ENCODE measurements at places on chromosomes 11 and 22.

DNA sequence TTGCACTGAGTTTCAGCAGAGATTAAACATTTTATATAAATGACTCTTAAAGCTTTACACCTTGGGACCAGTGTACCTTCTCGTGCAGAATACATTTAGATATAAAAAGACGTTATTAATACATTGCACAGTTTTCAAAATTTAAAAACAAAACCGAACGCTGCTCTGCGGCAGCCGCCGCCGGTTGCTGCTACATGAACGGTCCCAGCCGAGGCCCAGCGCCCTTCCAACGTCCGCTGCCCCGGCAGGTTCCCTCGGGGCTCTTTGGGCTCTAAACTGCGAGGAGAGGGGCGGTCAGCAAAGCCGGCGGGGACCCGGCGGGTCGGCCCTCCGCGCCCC is 2.0 kb downstream of the CDKN1C start:
- no peak for DNase-seq

GRCh38 chr22:27124351-27124966 is 467.1 kb downstream of the MIAT start:
- peak; percentile 97 for DNase-seq

DNA sequence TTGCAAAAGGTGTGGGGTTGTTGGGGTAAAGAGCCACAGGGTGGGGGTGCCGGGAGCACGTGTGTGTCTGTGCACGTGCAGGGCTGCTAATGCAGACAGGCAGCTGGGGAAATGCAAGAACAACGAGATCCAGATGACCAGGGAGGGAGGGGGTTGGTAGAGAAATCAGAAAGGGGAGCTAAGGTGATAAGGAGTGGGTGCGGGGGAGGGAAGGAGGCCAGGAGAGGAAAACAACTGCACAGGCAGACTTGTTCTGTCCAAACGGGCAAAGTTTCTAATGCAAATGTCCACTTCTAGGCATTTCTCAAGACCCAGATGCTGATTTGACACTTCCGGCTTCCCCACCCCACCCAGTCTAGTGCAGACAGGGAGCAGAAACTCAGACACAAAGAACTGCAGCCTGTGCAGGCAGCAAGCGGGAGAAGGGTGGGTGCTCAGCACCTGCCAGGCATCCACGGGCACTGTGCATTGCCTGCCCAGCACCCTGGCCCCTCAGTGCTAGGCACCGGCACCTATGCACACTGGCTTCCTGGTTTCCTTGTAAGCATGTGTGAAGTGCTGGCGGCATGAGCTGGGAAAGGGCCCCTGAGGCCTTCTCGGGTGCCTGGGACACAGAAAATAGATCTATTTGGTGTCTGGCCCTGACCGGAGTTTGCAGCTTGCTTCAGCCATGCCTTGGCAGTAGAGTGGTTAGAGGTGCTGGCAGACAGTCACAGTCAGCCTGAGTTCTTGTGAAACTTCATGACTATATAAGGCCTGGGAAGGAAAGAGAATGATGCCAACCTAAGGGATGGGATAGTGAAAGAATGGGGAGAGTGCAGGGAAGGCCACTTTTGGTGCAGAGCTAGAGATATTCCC is 220.1 kb upstream of the SORL1-AS1 start:
- DNase-seq = no peak

DNA sequence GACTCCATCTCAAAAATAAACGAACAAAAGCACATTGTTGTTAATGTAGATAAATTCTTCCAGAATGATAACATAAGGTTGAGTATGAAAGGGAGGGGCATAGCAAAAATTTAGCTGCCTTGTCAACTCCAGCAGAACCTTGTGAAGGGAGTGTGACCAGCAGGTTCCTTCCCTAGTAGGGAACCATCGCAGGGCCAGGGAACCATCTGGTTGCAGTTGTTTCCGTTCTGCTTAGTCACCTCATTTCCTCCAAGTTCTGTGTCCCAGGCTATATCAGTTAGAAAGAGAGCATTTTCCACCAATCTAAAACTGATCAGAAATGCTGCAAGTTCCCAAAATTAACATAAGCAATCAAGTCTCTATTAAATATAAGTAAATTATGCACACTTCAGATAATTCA is 126.7 kb upstream of the BLID start:
- no peak for DNase-seq

DNA sequence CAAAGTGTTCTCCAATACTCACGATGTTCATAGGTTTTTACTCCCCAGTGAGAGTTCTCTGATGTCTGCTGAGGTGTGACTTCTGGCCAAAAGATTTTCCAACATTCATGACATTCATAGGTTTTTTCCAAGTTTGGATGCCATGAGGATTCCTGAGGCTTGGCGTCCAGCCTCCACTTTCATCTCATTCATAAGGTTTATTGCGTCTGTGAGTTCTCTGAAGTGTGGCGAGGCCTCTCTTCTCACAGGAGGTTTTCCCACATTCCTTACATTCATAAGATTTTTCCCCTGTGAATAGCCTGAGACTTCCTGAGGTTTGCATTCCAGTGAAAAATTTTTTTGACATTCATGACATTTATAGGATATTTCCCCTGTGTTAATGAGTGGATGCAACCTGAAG is 1014.1 kb downstream of the LRRC4C start:
- no peak for DNase-seq

GRCh38 chr11:9787260-9787659 is 123.4 kb downstream of the SWAP70 start:
- no peak for DNase-seq

DNA sequence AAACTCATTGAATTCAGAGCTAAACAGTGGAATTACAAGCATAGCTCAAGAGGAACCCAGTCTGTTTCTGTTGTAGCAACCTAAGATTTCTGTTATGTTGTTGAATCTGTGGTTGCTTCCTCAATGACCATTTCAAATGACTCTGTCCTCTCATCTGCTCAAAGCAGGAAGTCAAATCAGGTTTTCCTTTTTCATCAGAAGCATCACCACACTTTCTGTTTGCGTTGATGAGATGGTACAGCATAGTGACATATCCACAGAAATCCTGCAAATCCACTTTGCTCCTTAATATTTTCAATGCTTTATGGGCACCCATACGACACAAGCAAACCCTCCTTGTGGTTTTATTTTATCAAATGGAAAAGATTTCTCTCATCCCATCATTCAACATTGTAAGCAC is 12.6 kb upstream of the UCP2 start:
- no peak for DNase-seq

- no peak for DNase-seq
Measured at GRCh38 chr11:127071606-127072005, 71.0 kb upstream of the KIRREL3 start.

- DNase-seq = no peak
Measured at GRCh38 chr11:35598254-35599125, 19.8 kb upstream of the FJX1 start.

GRCh38 chr11:130846606-130847005 is 69.7 kb downstream of the SNX19 start:
- DNase-seq = no peak

DNA sequence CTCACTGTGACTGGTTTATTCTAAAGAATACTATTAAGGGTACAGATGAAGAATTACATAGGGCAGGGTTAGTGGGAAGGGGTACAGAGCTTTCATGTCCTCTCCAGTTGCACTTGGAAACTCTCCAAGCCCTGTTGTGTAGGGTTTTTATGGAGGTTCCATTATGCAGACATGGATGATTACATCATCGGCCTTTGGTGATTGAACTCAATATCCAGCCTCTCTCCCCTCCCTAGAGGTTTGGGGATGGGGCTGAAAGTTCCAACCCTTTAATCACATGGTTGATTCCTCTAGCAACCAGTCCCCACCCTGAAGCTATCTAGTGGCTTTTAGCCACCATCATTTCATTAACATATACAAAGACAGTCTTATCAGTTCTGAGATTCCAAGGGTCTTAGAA is 472.6 kb downstream of the BUD13 start:
- DNase-seq = peak; percentile 8

- no peak for DNase-seq
Measured at GRCh38 chr11:78202733-78203167, 14.0 kb downstream of the USP35 start.

- DNase-seq = no peak
Measured at GRCh38 chr11:102111011-102111786, 952 bp downstream of the YAP1 start.

- DNase-seq = no peak
Measured at GRCh38 chr11:12470236-12470635, 92.9 kb downstream of the PARVA start.

DNA sequence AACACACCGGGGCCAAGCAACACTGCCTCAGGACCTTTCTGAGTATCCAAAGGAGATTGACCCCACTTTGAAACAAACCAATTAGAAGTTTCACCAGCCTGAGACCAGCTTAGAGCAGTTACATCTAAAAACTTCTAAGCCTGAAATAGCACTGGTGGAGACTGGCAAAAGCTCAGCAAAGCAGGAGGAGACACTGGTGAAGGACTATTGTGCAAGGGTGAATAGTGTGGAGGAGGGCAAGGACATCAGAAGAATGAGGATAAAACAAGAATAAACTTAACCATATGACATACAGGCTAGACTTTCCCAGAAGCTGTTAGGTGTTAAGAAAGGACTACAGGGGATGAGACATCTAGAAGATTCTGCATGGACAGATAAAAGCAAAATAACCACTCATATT is 152.4 kb downstream of the FCHSD2 start:
- DNase-seq = no peak

DNA sequence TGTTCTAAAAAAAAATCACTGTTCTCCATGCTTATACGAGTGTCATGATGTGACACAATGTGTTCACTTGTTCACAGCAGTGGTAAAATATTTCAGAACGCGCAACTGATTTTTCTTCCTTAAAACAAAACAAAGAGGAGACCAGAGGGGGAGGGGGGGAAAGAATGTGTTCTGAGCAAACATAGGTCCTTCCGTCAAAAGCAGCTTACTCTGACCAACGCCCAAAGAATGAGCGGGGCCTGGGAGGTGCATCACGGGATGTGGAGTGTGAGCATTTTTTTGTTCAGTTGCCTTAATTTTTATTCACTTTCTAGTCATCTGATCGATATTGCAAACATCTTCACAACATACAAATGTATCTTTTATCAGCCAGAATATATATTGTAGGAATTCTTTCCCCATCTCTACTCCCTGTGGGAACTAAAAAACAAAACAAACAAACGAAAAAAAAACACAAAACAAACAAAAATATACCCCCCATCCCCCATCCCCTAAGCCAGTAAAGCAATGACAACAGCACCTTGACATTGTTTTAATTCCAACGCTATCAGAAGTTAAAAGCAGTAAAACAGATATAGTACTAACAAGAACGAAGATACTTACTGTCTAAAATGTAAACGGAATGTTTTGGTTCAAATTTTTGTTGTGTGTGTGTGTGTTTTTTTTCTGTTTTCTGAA is 43.3 kb downstream of the BDNF start:
- DNase-seq = no peak

- DNase-seq = no peak
Measured at GRCh38 chr11:125975634-125976033, 29.8 kb downstream of the VSIG10L2 start.

- peak; percentile 80 for DNase-seq
Measured at GRCh38 chr22:31148953-31149627, 8.8 kb upstream of the PLA2G3 start.

- no peak for DNase-seq
Measured at GRCh38 chr11:24619900-24620299, 123.0 kb downstream of the LUZP2 start.

DNA sequence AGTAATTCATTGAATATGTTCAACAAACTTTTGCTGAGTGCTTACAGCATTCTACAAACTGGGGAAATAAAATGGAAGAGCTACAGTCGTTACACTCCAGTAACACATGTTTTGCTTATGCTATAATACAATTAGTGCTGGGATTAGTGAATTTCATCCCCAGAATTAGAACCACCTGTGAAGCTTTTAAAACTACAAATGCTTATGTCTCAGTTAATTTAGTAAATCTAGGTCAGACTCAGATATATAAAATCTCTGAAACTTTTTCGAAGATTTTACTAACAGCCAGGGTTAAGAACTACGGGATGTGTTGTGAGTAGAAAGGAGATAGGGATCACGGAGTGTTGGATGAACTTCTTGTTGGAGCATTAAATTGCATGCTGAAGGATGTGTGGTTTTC is 33.7 kb upstream of the EED start:
- no peak for DNase-seq

GRCh38 chr22:20588843-20589581 is 81.6 kb downstream of the MED15 start:
- no peak for DNase-seq

- DNase-seq = no peak
Measured at GRCh38 chr11:117180020-117180419, 1.5 kb downstream of the SIDT2 start.

DNA sequence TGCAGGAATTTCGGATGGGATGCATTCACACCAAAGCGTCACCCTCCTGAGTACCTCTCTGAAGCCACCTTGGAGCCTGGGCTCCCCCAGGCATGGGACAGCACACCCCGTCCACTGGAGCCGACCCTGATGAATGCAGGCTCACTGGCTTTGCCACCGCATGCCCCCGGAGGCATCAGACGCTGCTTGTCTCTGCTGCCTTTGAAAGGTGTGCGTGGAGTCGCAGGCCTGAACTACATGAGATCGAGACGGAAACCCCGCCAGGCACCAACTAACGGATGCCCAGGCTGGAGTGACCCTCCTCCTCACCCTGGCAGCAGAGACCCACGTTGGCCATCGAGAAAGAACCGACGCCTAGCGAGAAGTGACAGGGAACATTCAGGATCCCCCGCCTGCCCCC is 22.5 kb downstream of the KRTAP5-5 start:
- DNase-seq = no peak

DNA sequence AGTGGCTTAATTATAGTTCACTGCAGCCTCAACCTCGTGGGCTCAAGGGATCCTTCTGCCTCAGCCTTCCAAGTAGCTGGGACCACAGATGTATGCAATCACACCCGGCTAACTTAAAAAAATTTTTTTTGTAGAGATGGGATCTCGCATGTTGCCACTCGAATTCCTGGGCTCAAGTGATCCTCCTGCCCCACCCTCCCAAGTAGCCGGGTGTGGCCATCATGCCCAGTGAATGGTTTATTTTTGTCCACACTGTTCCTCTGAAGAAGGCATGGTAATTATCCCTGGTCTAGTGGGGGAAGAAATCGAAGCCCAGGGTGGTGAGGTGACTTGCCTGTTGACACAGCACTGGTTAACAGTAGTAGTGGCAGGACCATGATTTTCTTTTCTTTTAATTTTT is 1.9 kb downstream of the SAC3D1 start:
- no peak for DNase-seq

DNA sequence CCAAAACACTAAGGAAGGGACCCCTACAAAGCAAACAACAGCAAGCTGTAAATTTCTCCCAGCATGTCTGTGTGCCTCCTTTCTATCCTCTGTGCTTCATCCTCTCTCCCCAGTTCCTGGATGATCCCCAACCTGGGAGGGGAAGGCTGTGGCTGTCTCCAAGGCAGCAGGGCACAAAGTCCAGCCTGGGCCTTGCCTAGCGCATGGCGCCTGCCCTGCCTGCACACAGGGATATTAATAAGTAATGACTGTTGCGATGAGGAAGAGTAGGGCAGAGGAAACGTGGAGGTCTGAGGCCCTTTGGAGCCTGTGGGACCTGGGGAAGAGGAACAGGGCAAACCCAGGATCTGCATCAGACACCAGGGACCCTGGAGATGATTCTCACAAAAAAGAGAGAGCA is 2.0 kb downstream of the USH1C start:
- DNase-seq = no peak

Data from NCI-H2171 treated with DMSO at 0.1 percent for 48 hours (cell line).